Muscle of back (tissue), 13 donors: ENCODE measurements at places on chromosomes 7 and 10. TPM values are rescaled to one million over a fixed set of nuclear protein-coding genes. Genes with fewer than 3 reads are reported as not detected.

Gene VPS37D
- 2.1 TPM for polyA plus RNA-seq

Gene ZNF485
- polyA plus RNA-seq: 3.7 TPM

Gene AKR1C1
- 11.8 TPM for polyA plus RNA-seq

Gene SPDYE11
- polyA plus RNA-seq: 0.42 TPM

Gene ANKRD61
- 0.75 TPM for polyA plus RNA-seq
